Stimulated activated CD4-positive, alpha-beta T cell treated with anti-CD3 and anti-CD28 coated beads, Interleukin-15, amount 100 ng/mL, for 1 hour (primary cell): ENCODE measurements at places on chromosomes 12 and 14.

- DNase-seq, result no peak
These were observed 1.3 kb upstream of the CACNA2D4 start for GRCh38 chr12:1919763-1920162.

DNA sequence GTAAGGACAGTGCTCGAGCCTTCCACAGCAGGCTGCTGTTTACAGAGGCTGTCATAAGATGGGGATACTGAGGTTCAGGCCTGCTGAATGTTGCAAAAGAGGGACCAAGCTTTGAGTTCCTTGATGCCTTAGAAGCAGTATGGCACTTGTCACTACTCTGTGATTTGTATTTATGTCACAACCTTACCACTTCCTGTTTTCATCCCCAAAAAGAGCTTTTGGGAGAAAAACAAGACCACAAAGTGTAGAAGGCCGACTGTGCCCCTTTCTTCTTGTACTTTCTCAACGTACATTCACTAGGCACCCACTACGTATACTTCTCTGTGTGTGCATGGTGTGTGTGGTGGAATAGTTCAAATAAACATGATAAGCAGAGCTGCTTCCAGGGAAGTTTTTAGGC is 90.1 kb downstream of the DRAM1 start:
- DNase-seq, result no peak

DNA sequence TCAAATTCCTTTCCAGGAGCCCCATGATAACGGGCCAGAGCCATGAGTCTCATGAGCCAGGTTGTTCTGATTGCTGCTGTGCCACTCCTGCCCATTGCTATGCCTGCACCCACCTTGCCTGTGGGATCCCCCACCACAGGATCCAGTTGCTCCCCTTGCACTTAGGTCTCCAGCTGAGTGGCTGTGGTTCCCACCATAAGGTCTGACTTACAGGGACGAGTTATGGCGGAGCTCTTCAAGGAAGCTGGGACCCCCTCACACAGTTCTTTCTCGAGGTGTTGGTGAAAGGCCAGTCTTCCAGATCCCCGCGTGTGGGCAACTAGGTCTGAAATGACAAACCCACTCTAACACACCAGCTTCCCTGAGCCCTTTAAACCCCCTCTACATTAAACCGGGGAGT is 111.9 kb upstream of the C14orf180 start:
- no peak for DNase-seq

DNA sequence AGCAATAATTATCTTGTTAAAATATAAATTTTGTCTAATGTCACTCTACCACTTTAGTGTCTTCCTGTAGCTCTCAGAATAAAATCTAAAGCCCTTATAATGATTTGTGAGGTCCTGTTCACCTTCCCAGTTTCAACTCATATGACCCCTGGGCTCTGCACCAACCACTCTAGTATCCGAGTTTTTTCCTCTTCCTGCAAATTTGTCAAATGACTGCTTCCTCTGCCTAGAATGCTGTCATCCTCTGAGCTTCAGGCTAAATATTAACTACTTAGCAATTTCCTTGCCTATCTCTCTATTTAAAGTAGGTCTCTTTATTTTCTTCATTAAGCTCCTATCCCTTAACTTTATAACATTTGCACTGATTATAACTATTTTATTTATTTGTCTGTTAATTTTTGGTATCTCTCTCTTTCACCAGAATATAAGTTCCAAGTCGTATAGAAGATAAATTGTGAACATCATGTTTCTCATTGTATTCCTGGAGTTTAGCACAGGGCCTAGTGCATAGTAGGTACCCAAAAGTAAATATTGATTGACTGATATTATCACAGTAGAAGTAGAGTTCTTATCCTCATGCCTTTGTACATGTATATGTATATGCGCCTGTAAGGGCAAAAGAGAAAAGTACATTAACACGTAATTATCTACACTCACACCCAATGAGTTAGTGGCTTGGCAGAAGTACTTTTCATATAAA is 196.0 kb downstream of the BCAT1 start:
- no peak for DNase-seq

- DNase-seq, result no peak
These were observed 12.7 kb downstream of the AGAP2 start for GRCh38 chr12:57725851-57726150.

DNA sequence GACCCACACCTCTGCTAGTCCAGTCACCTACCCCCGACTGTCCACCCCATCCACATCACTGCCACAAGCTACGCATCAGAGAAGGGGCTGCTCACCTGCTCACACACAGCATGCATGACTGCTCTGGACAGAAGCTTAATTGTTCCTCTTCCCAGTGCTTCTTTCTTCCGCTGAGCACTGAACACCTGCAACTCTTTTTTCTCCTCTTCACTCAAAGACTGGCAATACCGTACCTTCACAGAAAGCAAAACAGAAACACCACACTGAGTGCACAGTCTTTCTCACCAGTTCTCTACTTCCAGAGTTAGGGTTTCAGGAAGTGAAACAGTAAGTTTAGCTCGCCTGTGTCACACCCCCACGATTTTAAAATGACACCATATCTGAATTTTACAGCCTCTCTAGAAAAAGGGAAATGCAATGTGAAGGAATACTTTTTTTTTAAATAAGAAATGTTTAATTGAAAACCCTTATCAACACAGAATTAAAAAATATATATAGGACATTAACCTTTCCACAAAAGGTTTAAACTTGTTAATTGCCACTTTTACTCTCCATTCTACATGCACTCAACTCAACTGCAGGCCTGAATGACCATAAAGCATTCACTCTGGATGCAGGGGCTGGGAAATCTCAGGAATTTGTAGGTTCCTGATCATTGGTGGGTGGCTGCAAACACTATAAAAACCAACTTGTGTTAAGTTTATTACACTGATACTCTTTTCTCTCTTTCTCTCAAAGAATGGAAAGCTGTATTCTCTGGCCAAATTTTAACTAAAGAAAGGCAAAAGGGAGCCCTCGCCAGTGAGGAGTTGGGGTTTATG is 120.0 kb downstream of the PRICKLE1 start:
- DNase-seq, result no peak

DNA sequence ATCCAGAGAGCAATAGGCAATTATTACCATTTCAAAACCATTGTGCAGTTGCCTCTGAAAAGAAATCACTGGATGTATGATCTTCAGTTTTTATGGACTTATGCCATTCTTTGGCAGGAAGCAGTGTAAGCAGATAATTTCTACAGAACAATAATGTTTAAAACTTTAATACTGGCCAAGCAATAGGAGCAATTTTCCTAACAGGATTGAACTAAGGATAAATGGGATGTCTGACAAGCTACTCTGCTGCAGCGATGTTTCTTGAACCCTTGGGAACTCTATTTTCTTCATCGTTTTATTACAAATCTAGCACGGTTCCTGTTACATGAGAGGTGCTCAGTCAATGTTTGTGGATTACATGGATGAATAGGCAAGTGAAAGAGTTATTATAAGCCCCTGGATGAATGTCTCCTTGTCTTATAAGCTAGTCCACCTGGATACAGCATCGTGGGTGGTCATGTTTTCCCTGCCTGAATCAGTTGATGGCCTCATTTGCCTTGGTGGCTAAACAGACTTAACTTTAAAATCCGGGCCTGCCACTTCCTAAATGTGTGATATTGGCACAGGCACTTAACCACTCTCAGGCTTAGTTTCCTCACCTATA is 68.2 kb upstream of the MDM1 start:
- DNase-seq, result no peak

DNA sequence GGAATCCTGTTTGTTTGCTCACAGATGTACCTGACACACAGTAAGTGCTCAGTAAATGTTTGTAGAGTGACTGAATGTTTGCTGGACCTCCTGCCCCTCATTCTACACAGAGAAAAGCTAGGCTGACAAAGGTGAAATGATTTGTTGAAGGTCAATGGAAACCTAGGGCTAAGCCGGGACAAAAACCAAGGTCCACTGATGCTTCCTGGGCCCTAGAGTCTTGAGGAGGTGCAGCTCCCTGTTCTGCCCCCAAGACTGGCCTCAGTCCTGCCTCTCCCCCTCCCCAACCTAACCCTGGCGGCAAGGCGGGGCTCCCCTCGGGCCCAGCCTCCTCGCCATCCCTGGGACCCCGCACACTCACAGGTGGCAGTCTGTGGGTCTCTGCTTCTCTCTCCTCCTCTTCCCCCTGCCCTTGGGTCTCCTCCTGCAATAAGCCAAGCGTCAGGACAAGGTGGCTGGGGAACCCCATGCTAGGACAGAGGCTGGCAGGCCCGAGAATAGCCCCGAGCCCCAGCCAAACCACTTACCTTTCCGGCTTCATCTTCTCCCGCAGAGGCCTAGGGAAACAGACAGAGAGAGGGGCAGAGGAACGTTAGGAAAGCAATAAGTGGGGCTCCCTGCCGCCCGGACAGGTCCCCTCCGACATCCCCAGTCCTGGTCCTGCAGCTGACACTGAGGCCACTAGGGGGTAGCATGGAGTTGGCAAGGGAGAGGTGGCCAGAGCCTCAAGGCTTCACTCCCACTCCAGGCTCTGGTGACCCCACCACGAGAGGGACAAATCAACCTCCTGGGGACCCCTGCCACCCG is 9.3 kb downstream of the PGF start:
- DNase-seq, result peak; percentile 58

DNA sequence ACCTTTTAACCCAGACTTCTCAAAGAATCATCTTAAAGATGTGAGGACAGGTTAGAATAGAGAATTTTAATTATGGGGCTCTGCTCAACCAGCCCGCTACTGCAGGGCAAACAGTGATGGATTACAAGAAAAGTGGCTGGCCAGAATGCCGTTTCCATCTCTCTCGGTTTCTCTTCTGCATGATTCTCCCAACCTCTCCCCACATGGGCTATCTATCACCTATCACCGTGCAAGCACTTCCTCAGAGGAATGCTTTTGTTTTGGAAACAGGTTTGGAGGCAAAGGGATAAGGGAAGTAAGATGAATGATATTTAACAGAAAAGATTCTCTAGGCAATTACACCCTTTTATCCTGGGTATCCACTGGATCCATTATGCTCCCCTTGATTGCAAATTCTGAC is 37.4 kb upstream of the PHC1 start:
- DNase-seq, result no peak

DNA sequence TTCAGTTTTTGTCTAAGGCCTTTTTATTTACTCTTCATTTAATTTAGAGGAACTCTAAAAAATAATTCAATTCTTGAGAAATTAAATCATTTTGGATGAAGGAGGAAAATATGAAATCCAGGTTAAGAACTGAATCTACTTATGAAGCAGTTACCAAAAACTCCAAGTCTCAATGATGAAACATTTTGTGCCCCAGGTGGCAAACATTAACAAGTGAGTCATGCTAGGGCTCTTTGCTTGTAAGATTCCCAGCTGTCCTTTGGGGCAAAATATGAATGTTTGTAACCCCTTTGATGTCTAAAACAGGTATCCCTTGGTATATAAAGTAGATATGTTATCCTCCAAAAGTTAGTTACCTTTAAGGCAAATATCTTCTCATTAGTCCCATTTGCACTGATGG is 202.4 kb downstream of the NEDD1 start:
- DNase-seq, result no peak

- no peak for DNase-seq
These were observed 3.3 kb upstream of the PAPLN start for GRCh38 chr14:73234029-73234428.

- no peak for DNase-seq
These were observed 11.6 kb downstream of the MBD6 start for GRCh38 chr12:57534250-57534649.

GRCh38 chr14:66238969-66239368 is 247.2 kb upstream of the CCDC196 start:
- DNase-seq, result no peak

- DNase-seq, result no peak
These were observed 32.3 kb downstream of the DIO3 start for GRCh38 chr14:101593411-101594238.

DNA sequence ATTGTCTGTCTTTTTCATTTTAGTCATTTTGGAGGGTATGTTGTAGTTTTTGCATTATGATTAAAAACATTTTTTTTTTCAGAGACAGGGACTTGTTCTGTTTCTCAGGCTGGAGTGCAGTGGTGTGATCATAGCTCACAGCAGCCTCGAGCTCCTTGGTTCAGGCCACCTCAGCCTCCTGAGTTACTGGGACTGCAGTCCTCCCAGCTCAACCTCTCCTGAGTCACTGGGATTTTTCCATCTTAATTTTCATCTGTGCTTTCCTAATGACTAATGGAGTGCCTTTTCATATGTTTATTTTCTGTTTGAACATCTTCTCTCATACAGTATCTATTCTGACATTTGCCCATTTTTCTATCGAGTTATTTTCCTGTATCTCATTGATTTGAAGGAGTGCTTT is 52.6 kb downstream of the DYRK2 start:
- no peak for DNase-seq

- no peak for DNase-seq
These were observed 559.9 kb downstream of the TRHDE start for GRCh38 chr12:72832024-72832423.

DNA sequence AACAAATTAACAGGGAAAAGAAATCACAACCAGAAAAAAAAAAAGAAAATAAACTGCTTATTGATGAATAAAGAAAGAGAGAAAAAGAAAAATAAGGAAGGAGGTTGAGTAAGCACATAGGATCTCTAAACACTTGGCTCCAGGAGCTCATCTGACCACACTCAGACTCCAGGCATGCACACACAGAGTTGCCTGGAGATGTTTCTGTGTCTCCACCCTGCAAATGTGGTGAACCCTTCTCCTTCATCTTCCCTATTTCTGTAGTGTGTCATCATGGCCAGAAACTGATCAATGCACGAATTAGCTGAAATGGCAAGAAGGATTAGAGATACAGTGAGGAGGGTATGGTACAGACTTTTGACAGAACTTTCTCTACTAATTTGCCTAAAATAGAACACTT is 20.2 kb downstream of the OR4N2 start:
- no peak for DNase-seq

- DNase-seq, result no peak
These were observed 19.4 kb downstream of the LMO3 start for GRCh38 chr12:16586350-16587109.

GRCh38 chr14:68232300-68233055 is 412.9 kb downstream of the RAD51B start:
- DNase-seq, result no peak

GRCh38 chr14:74245292-74245691 is 6.0 kb downstream of the VSX2 start:
- DNase-seq, result no peak

GRCh38 chr12:96375841-96376604 is 24.2 kb downstream of the CDK17 start:
- DNase-seq, result no peak

DNA sequence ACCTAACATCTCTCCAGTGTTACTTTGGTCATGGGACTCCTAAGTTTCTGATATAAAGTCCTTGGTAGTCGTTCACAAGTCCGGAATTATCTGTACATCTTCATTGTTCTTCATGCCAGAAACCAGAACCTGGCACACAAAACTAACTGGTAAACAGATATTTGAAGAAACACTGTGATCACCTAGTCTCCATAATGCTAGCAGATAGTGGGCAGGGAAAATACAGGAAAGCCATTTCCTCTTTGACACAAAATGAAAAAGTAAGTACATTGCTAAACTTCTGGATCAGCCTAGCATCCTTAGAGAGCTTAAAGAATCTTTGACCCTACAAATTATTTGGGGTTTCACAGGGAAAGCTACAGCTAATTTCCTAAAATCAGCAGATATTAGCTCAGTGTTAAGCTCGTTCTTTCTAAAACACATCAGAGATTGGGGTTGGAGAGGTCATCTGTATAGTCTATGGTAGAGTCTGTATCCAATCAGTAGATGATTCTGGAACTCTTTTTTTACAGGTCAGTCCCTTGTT is 4.8 kb downstream of the DDIT3 start:
- DNase-seq, result no peak
